ENCODE measurements at places on chromosomes 3 and 15. TPM values are rescaled to one million over a fixed set of nuclear protein-coding genes. Genes with fewer than 3 reads are reported as not detected.

- H3K4me1 ChIP-seq, result peaks cover 1% of the 10 kb centered on the region
- no peak overlapping the region for H3K4me3 ChIP-seq
- no peak for DNase-seq
- H3K27ac ChIP-seq, result no peak overlapping the region
These were observed 76.4 kb downstream of the DHX36 start for GRCh38 chr3:154247806-154248415.

GRCh38 chr3:128970740-128971047, 23.2 kb downstream of the CFAP92 start:
- peaks cover 4% of the 10 kb centered on the region for H3K4me1 ChIP-seq
- no peak overlapping the region for H3K4me3 ChIP-seq
- no peaks in the 10 kb centered on the region for H3K27me3 ChIP-seq
- DNase-seq, result no peak
- H3K36me3 ChIP-seq, result no peaks in the 10 kb centered on the region

Gene TMCO5A
- not detected for total RNA-seq

Gene WDR76
- total RNA-seq, result 75.1 TPM

GRCh38 chr15:88881775-88882174, 13.6 kb downstream of the HAPLN3 start:
- H3K27ac ChIP-seq, result no peak overlapping the region
- peaks cover 26% of the 10 kb centered on the region for H3K36me3 ChIP-seq
- no peaks in the 10 kb centered on the region for H3K27me3 ChIP-seq
- no peaks in the 10 kb centered on the region for H3K4me1 ChIP-seq

DNA sequence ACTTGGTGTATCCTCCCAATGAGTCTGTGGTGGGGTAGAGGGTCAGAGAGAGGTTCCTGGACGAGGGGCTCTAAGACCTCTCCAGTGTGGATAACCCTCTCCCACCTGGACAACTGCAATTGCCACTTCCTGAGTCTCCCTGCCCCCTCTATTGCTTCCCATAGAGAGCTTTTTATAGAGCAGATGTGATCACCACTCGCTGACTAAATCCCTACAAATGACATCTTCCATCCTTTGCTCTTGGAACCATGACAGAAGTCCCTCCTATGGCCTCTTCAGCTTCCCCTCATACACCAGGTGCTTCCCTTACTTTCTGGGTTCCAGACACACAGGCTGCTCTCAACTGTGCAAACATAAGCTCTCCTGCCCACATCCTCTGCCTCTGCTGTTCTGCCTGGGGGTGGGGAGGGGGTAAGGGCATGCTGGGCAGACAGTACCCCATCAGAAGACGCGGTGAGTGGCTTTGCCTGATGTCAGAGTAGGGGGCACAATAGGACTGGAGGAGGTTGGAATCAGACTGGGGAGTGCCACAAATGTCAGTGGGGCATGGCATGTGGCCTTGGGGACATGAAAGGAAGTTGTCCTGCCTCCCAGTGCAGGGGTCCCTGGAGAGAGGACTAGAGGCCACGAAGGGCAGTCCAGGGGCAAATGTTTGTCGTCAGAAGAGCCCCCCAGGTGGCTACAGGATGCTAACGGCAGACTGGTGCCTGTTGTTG, 15.2 kb downstream of the ITIH3 start:
- H3K4me3 ChIP-seq, result no peak overlapping the region
- no peaks in the 10 kb centered on the region for H3K27me3 ChIP-seq
- H3K4me1 ChIP-seq, result no peaks in the 10 kb centered on the region
- H3K36me3 ChIP-seq, result no peaks in the 10 kb centered on the region
- DNase-seq, result no peak

DNA sequence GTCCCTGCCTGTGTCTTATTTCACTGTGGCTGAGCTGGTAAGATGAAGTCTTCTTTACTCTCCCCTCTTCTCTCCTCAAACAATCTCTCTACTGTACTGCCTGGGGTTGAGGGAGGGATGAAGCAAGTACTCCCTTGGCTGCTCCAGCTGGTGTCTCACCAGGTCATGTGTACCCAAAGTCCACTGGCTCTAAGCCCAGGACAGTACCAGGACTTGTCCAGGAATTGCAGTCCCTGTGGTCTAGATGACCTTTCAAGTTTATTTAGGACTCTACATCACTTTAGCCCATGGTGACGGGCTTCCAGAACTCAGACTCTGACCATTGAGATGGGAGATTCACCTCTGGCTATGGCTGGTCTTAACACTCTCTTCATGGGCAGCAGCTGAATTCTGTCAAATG, 17.5 kb upstream of the SLC27A2 start:
- H3K27ac ChIP-seq, result no peak overlapping the region
- no peaks in the 10 kb centered on the region for H3K4me1 ChIP-seq
- H3K36me3 ChIP-seq, result no peaks in the 10 kb centered on the region

DNA sequence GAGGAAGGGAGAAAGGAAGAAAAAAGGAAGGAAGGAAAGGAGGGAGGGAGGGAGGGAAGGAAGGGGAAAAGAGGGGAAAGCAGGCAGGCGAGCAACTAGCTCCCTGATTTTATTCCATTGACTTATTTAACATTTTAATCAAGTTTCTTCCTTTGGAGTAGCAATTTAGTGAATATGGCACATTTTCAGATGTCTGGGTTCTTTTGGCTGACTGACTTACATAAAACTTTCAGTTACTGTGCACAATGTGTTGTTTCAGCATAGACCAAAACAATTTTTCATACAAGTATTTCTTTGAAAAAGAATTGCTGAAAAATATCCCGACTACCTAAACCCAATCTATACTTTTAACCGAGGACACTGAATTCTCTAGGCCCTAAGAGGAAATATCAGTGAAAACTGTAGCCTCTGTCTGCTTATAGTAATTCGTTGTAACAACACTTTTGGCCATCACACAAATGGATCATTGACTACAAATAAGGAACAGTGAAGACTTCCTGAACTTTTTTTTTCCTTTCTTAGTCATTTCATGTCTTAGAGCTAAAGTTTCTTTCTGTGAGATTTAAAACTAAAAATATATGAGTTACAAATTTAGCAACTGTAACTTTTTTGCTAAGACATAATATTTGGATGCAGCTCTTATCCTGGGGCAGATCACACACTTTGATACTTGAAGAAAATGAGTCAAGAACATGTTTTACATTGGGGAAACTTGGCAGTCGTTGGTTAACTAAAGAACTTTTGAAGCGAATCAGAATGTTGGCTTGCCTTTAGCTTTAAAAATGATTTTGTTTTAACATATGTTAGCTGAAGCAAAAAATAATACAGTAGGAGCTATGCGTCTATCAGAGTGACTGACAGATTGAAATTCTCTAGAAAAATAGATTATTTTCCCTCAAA, 79.6 kb downstream of the SOX2 start:
- H3K4me3 ChIP-seq, result no peak overlapping the region
- H3K4me1 ChIP-seq, result no peaks in the 10 kb centered on the region
- H3K27me3 ChIP-seq, result no peaks in the 10 kb centered on the region

Gene RHCG
- not detected for total RNA-seq

DNA sequence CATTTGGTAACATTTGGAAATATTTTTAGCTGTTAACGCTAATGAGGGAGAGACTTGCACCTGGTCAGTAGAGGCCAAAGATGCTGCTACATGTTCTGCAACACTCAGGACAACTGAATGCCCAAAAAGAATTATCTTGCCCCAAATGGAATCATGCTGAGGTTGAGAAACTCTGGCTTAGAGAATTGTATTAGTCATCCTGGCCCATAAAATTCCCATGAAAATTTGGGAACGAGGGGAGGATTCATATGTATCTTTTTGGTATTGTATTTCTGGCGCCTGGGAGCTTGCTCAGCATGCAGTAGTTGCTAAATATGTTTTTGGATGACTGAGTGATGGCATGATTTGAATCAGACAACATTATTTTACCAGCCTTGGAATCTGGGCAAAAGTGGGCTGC, 59.9 kb downstream of the CHL1 start:
- no peaks in the 10 kb centered on the region for H3K4me1 ChIP-seq
- no peak overlapping the region for H3K27ac ChIP-seq
- DNase-seq, result no peak
- H3K36me3 ChIP-seq, result no peaks in the 10 kb centered on the region

- no peak overlapping the region for H3K4me3 ChIP-seq
- no peaks in the 10 kb centered on the region for H3K36me3 ChIP-seq
- no peak for DNase-seq
- H3K27me3 ChIP-seq, result peaks cover 5% of the 10 kb centered on the region
These were observed 2.8 kb downstream of the CPN2 start for GRCh38 chr3:194348354-194348753.

Gene WDR93
- not detected for total RNA-seq

DNA sequence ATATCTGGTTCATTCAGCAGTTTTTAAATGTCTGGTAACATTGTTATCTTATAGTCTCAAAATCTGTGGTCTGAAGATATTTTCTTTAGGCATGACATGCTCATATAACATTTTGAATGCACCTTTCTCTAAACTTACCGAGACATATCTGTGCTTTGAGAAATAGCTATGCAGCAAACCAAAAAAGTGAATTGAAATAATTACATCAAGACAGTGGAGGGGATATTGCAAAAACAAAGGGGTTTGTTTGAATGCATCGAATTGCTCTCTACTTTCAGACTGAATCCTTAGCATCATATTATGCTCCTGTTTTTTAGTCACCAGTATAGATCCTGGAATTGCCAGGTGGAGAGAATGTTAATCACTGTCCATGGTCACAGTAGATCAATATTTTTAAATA, 5.1 kb downstream of the ARPP21 start:
- no peak for DNase-seq
- H3K4me3 ChIP-seq, result no peak overlapping the region
- peaks cover 40% of the 10 kb centered on the region for H3K27me3 ChIP-seq
- peaks cover 3% of the 10 kb centered on the region for H3K36me3 ChIP-seq

Gene SNTN
- total RNA-seq, result not detected

- no peak for DNase-seq
- no peaks in the 10 kb centered on the region for H3K4me1 ChIP-seq
- H3K4me3 ChIP-seq, result no peak overlapping the region
- H3K27ac ChIP-seq, result no peak overlapping the region
- no peaks in the 10 kb centered on the region for H3K36me3 ChIP-seq
- H3K27me3 ChIP-seq, result peaks cover 4% of the 10 kb centered on the region
These were observed 696.3 kb downstream of the NR2F2 start for GRCh38 chr15:97026781-97027180.

DNA sequence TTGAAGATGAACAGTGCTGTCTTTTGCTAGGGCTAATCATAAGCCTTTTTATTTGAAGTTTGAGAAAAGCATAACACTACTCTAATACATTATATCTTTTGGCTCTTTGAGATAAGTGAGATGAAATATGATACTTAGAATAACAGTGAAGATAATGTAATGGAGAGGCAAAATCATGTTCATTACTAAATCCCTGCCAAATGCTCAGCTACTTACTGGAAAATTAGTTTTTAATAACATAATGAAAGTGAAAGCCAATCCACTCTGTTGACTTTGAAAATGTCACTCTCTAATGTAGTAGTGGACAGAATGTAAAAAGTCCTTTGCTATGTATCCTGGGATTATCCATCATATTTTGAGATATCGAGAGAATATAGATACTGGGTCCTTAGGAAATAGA, 35.9 kb upstream of the MYH15 start:
- DNase-seq, result no peak
- H3K27ac ChIP-seq, result no peak overlapping the region
- peaks cover 6% of the 10 kb centered on the region for H3K4me1 ChIP-seq

GRCh38 chr3:150015901-150016300, 45.2 kb upstream of the PFN2 start:
- H3K27ac ChIP-seq, result no peak overlapping the region
- H3K27me3 ChIP-seq, result no peaks in the 10 kb centered on the region
- no peaks in the 10 kb centered on the region for H3K36me3 ChIP-seq
- H3K4me1 ChIP-seq, result no peaks in the 10 kb centered on the region

GRCh38 chr3:29312960-29313452, 32.1 kb downstream of the RBMS3 start:
- no peak overlapping the region for H3K27ac ChIP-seq
- no peak for DNase-seq

GRCh38 chr3:17021614-17022013, 136.9 kb downstream of the PLCL2 start:
- H3K4me3 ChIP-seq, result no peak overlapping the region
- no peak for DNase-seq
- H3K36me3 ChIP-seq, result peaks cover 31% of the 10 kb centered on the region
- peaks cover 57% of the 10 kb centered on the region for H3K4me1 ChIP-seq
- peak overlapping the region; percentile 64 for H3K27ac ChIP-seq

DNA sequence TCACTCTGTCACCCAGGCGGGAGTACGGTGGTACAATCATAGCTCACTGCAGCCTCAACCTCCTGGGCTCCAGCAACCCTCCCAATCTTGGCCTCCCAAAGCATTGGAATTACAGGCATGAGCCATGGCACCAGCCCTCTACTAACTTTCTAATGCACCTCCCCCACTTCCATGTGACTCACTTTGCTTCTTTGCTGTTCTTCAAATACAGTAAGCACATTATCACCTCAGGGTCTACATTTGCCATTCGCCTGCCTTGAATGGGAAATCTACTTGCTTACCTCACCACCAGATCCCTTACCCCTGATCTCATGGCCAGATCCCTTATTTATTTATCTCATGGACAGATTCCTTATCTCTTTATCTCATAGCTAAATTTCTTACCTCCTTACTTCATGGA, 235.3 kb downstream of the KCNMB2 start:
- no peaks in the 10 kb centered on the region for H3K36me3 ChIP-seq
- H3K27ac ChIP-seq, result no peak overlapping the region
- H3K4me3 ChIP-seq, result no peak overlapping the region

DNA sequence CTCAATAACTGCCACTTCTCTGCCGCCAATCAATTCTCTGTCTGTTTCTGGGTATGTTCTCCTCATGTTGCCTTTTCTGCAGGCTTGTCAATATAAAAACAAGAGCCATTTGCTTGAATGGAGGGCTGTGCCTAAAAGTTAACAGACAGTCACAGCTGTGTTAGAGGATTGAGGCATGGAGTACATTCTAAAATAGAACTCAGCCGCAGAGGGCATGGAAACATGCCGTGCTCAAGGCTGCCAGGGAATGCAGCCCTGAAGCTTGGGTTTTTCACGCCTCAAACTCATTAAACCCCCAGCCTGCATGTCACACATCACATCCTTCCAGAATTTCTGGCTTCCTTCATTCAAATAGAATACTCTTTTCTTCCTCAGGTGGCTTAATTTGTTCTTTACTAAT, 166.6 kb downstream of the TPRG1 start:
- H3K27me3 ChIP-seq, result no peaks in the 10 kb centered on the region
- H3K4me3 ChIP-seq, result no peak overlapping the region
- H3K27ac ChIP-seq, result no peak overlapping the region
- H3K36me3 ChIP-seq, result peaks cover 3% of the 10 kb centered on the region
- H3K4me1 ChIP-seq, result peaks cover 23% of the 10 kb centered on the region

DNA sequence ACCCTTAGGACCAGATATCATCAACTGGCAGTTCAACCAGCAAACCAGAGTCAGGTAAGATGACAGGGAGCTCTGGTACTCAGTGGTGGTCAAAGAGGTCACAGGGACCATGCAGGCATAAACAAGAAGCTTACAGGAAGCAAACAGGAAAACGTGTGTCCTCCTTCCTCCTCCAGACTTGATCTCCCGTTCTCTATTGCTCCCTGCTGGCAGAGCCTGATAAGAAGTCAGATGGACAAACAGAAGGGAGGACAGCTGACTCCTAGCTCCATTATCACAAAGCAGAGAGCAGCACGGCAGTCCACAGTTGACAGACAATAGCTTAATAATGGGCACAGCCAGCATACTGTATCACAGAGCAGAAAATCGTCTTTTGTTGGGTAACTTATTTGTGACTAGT, 156.5 kb upstream of the SLC2A2 start:
- no peaks in the 10 kb centered on the region for H3K27me3 ChIP-seq
- no peak overlapping the region for H3K27ac ChIP-seq
- no peak for DNase-seq
- H3K4me1 ChIP-seq, result peaks cover 37% of the 10 kb centered on the region
- H3K4me3 ChIP-seq, result no peak overlapping the region

- peaks cover 6% of the 10 kb centered on the region for H3K27me3 ChIP-seq
- H3K4me1 ChIP-seq, result peaks cover 25% of the 10 kb centered on the region
- H3K27ac ChIP-seq, result no peak overlapping the region
These were observed 281.4 kb upstream of the KCNH8 start for GRCh38 chr3:18866899-18867298.

All from activated naive CD8-positive, alpha-beta T cell treated with anti-CD3 and anti-CD28 coated beads for 36 hours (primary cell).